ENCODE measurements at places on chromosomes 6 and 20. TPM values are rescaled to one million over a fixed set of nuclear protein-coding genes. Genes with fewer than 3 reads are reported as not detected.

The ZKSCAN8 gene
- total RNA-seq = 20.7 TPM

The SLPI gene
- 5.4 TPM for total RNA-seq

The CYP21A2 gene
- 1.4 TPM for total RNA-seq

DNA sequence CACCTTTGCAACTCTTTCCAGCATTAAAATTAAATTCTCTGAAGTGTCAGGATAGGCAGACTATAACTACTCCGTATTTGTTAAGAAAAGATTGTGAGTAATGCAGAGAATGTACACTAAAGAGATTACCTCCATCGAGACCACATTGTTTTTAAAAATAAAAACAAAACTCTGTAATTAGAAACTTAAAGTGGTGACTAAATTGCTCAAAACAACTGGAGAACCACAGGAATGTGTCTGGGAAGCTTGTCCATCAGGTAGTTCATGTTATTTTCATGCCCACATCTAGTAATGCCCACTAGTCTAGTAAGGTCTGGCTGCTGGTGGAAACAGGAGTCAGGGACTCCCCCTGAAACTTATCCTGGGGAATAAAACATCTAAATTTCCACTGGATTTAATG, 103.0 kb upstream of the FOXQ1 start:
- DNase-seq = no peak

DNA sequence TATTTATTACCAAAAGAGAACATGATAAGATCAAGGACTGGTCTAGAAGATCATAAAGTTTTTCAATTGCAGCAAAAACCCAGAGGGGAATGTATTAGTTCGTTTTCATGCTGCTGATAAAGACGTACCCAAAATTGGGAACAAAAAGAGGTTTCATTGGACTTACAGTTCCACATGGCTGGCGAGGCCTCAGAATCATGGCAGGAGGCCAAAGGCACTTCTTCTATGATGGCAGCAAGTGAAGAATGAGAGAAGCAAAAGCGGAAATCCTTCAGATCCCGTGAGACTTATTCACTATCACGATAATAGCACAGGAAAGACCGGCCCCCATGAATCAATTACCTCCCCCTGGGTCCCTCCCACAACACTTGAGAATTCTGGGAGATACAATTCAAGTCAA, 57.7 kb upstream of the HIVEP2 start:
- DNase-seq = no peak

DNA sequence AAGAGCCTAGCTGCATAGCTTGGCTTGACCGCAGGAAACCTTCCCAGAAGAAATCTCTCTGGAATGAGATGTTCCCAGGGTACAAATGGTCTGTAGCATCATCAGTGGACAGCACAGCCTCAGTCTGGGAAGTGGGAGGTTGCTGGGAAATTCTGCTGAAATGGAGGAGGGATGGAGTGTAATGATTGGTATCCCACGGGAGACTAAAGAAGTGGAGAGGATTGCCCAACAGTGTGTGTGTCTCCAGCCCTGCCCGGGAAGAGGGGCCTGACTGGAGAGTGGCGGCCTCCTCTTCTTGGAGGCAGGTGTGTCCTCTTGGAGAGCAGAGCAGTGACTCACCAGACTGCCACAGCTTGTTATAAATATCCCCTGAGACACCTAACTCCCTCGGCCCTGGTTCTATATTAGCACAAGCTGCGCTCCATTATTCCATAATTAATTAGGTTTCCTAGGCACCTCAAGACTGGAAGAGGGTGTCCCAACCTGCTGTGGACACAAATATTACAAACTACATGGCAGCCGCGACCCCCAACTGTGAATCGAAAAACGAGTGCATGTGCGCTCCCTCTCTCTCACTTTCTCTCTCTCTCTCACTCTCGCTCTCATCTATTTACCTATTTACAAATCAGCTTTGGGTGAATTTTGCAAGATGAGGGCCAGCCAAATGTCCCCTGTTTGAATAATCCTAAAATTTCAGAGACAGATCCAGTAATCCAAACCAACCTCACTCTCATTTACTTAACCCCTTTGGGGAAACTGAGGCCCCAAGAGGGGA, 68.8 kb downstream of the FGD2 start:
- no peak for DNase-seq

DNA sequence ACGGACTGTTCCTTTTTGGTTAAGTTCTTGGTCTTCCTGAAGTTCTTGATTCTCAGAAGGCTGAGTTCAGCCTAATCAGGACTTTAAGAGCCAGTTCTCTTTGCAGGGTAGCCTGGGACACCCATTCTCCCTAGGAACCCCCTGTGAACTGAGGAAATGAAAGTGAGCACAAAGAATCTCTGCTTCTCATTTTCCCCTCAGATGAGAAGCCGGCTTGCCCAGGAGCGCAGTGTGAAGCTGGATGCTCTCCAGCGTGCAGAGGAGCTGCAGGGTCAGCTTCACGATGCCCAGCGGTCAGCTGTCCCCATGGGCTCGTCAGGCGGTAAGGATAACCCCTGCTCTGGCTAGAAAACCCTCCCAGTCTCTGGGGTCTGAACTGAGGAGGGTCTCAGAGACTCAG, 34.0 kb downstream of the CD164 start:
- DNase-seq = no peak

DNA sequence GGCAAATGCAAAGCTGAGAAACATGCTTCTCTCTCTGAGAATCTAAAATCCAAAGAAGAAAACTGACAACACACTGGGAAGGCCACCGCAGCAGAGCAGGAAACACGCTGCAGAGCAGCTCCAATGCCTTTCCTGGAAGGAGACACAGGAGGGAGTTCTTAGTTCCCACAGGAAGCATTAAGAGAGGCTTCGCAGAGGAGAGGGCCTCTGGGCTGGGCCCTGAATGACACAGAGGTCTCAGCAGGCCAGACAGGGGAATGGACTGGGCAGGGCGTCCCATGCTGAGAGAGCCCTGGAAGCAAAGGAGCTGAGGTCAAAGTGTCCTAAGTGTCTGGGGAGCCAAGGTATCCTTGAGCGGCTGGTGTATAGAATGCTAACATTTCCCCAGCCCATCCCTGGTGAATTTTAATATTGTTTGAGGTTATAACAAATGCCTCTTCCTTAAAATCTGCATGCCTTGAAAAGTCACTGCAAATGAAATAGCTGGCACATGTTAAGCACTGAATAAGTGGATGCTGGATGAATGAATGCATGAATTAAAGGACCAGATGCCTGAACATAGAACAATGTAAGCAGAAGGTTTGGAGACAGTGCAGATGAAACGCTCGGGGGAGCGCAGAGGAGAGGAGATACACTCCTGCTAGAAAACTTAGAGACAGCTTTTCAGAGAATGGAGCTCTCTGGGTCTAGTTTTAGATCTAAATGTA, 110.0 kb upstream of the SYNDIG1 start:
- no peak for DNase-seq

DNA sequence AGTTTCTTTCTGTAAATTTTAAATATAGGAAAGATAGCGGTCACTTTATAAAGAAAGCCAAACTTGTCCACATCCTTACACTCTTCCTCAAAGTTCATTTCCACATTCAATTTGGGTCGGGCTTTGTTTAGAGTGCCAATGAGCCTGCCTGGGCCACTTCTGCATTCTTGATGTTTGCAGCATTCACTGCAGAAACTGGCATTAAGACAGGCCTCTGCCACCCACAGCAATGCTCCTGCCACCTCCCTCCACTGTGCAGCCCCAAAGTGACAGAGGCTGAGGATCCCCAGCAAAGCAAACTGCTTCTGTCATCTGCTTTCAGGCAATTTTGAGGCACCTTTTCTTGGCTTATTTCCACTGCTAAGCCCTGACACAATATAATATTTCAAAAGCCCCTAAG, 61.2 kb downstream of the TNFAIP3 start:
- DNase-seq = no peak

DNA sequence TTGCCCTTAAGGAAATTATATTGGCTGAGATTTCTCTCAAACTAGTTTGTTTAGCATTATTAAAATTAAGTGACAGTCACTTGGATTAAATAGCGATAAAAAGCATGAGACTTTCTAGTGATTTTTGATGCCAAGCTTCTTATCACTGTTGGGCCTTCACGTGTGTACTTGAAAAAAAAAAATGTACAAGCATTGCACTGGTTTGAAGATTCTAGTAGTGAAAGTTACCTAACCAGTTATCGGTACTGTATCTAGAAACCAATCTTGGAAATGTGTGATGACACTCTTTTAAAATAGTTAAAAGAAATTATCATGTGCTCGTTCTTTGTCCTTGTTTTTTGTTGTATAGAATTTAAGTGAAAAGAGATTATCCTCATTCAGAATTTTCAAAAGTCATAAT, 102.1 kb downstream of the SCAF8 start:
- DNase-seq = no peak

GRCh38 chr20:40278673-40279072, 410.4 kb downstream of the MAFB start:
- DNase-seq = no peak

DNA sequence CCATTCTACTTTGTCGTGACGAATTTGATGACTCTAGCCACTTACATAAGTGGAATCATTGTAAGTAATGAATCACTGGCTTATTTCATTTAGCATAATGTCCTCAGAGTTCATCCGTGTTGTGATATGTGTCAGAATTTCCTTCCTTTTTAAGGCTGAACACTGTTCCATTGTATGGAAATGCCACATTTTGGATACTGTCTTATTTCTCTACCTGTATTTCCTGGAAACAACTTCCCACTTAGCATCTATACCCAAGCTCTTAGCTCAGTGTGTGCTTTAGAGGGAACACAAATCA, 28.8 kb upstream of the GGTLC1 start:
- no peak for DNase-seq

GRCh38 chr20:5735845-5736510, 14.2 kb upstream of the SHLD1 start:
- no peak for DNase-seq

GRCh38 chr20:4190792-4191519, 175.6 kb upstream of the RNF24 start:
- DNase-seq = no peak

- no peak for DNase-seq
These were observed 97.4 kb downstream of the BANF2 start for GRCh38 chr20:17797161-17797560.

DNA sequence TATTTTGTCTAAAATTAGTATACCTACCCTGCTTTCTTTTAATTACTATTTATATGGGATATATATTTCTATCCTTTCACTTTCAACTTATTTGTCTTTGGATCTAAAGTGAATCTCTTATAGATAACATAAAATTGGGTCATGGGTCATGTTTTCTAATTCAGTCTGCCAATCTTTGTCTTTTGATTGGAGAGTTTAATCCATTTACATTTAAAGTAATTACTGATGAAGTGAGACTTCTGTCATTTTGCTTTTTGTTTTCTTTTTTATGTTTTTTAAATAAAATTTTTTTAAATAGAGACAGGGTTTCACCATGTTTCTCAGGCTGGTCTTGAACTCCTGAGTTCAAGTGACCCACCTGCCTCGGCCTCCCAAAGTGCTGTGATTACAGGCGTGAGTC, 50.5 kb upstream of the PRDM1 start:
- no peak for DNase-seq

DNA sequence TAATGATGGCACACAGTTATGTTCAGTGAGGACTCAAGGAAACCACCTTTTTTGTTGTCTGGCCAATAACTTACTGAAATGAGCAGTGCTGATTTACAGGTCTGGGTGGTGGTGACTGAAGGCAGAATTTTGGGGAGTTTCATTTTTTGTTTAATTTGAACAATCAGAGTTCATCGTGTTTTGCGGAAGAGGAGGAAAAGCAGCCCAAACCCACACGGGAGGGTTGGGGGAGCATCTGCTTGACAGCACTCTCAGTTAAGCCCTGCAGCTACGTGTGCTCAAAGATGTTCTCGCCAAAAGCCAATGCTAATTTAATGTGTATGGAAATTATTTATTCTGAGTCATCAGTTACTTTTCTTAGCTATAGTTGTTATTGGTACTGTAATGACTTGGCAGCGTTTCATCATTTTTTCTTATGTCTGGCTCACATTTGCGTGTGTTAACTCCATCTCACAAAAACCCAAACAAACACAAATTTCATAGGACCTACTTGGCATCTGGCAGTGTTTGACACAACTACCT, 89.2 kb downstream of the UST start:
- DNase-seq = no peak

DNA sequence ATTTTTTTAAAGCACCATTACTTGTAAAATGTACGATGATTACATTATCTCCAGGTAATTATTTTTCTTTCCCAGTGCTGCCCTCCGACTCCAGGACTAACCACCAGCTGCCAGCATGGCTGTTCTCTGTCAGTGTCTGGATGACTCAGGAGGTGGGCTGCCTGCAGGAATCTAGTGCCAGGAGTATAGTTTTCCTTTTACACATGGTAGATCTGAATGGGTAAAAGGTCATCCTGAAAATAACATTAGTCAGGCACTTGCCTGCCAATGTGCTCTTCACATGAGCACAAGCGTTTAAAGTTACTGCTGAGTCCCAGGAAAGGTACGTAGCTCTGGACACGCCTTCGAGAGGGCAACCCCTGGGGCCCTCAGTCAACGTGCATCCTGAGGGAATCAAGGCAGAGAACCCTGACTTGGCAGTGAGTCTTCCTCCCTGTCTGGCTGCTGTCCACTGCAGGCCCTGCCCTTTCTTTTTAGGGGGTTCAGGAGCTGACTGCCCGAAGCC, 2.4 kb downstream of the DYNLT1 start:
- no peak for DNase-seq

- no peak for DNase-seq
These were observed 94.3 kb downstream of the PAK5 start for GRCh38 chr20:9744551-9744950.

Data from HCT116 (cell line).